PC-9 (cell line): ENCODE measurements at places on chromosomes 5 and 9. TPM values are rescaled to one million over a fixed set of nuclear protein-coding genes. Genes with fewer than 3 reads are reported as not detected.

- no peak overlapping the region for H3K27ac ChIP-seq
- H3K4me3 ChIP-seq: no peak overlapping the region
- H3K27me3 ChIP-seq: no peaks in the 10 kb centered on the region
- H3K36me3 ChIP-seq: peaks cover 4% of the 10 kb centered on the region; the same call in 1 of the 2 replicates
- DNase-seq: peak; percentile 43
Measured at GRCh38 chr5:96997265-96997859, 61.5 kb downstream of the LNPEP start.

DNA sequence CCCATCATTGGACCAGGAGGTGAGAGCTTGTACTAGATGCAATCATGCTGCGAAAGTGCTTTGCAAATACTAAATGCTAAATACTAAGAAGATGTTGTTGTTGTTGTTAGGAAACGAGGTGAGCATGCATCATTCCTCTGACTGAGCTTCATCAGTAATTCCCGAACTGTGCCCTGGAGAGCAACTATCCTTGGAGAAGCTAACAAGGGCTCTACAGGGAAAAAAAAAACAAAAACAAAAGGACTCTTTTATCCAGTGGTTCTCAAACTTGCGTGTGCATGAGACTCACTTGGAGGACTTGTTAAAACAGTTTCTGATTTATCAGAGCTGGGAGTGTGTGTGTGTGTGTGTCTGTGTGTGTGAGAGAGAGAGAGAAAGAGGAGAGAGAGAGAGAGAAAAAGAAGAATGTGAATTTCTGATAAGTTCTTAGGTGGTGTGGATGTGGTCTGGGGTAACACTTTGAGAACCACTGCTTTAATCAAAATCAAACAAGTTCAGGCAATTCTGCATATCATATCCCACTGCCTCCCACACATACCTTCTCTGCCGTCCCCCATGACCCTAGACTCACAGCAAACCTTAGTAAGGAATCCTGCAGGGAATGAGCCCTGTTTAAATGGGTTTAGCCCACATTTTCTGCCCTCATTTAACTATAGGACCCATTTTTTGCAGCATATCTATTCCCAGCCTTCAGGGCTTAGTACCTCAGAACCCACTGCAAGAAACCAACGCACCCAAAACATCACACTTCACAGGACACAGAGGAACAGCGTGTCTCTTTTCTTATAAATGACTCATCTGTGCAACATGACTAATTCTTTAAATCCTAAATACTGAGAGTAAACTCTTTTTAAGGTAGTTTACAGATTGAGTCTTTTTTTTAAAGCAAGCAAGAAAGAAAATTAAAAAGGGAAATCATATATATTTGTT lies 48.9 kb downstream of the PDE6A start:
- no peak for DNase-seq
- H3K36me3 ChIP-seq: no peaks in the 10 kb centered on the region
- no peak overlapping the region for H3K4me3 ChIP-seq
- H3K27me3 ChIP-seq: no peaks in the 10 kb centered on the region

DNA sequence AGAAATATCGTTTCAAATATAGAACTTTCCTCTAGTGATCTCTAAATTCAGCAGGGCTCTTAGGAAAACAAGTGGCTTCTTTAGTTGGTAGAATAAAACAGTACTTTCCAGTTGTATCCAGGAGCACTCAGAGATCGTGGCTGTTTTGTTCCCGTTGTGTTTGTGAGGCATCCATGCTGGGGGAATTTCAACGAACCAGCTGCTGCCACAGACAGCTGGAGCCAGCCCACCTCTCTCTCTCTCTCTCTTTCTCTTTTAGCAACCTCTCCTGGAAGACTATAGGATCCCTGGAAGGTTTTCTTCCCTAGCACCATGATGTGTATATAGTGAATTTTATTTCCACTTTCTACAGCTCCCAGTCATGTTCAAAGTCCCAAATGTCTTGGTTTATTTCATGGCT lies 1116.0 kb upstream of the SEMA6A start:
- H3K4me1 ChIP-seq: no peaks in the 10 kb centered on the region
- no peak for DNase-seq
- H3K27ac ChIP-seq: no peak overlapping the region
- no peaks in the 10 kb centered on the region for H3K36me3 ChIP-seq
- no peak overlapping the region for H3K4me3 ChIP-seq
- H3K27me3 ChIP-seq: no peaks in the 10 kb centered on the region

DNA sequence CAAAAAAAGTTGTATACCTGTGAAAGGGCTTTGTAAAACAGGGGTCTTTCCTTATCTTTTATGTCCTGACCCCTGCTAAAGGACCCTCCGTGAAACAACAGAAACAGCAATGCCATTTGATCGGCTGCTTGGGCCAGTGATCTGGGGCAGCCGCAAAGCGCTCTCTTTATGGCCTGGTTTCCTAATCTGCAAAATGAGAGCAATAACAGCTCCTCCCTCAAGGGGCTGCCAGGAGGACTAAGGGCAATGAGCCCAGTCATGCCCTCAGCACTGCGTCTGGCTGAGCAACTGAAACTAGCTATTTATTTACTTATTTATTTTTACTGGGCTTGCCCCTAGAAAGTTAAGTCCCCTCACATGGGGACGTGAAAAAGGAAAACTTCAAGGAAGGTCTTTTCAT lies 18.3 kb downstream of the CMBL start:
- peaks cover 26% of the 10 kb centered on the region for H3K4me1 ChIP-seq
- H3K36me3 ChIP-seq: peaks cover 8% of the 10 kb centered on the region
- peak; percentile 47 for DNase-seq

- DNase-seq: no peak
- H3K27me3 ChIP-seq: no peaks in the 10 kb centered on the region
- H3K27ac ChIP-seq: no peak overlapping the region
- no peak overlapping the region for H3K4me3 ChIP-seq
- no peaks in the 10 kb centered on the region for H3K36me3 ChIP-seq
- no peaks in the 10 kb centered on the region for H3K4me1 ChIP-seq
Measured at GRCh38 chr5:147530530-147531389, 20.9 kb upstream of the DPYSL3 start.

- H3K27ac ChIP-seq: no peak overlapping the region
- H3K27me3 ChIP-seq: peaks cover 8% of the 10 kb centered on the region
- DNase-seq: no peak
Measured at GRCh38 chr5:76542887-76543690, 80.1 kb downstream of the F2RL2 start.

GRCh38 chr9:120402741-120403542 lies 177.0 kb downstream of the CDK5RAP2 start:
- H3K4me1 ChIP-seq: peaks cover 30% of the 10 kb centered on the region
- H3K27ac ChIP-seq: peak overlapping the region; percentile 96
- H3K4me3 ChIP-seq: no peak overlapping the region
- peak; percentile 55 for DNase-seq
- H3K27me3 ChIP-seq: no peaks in the 10 kb centered on the region
- H3K36me3 ChIP-seq: peaks cover 23% of the 10 kb centered on the region; the same call in 1 of the 2 replicates

DNA sequence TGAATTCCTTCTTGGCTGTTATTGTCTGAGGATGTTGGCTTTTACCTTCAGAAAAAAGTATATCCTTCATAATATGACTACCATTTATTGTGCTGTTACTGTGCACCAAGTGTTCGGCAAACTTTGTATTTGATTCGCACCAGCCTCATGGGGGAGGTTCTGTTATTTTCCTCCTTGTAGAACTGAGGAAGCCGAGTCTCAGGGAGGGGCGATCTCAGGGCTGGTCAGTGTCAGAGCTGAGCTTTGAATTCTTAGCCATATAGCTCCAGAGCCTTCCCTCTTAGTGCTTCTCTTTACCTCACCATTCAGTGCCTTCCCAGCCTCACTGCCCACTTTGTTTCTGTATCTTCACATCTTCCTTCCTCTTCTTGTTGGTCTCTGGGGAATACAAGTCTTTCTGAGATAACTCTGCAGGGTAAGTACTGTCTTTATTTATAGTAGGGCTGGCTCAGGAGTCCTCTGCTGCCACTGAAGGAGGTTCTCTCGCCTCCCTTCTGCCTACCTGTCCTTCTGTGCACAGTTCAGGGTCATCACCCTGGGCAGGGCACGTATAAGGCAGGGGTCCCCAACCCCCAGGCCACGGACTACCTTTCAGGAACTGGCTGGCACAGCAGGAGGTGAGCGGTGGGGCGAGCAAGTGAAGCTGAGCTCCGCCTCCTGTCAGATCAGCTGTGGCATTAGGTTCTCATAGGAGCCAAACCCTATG lies 48.4 kb downstream of the GALNT10 start:
- H3K4me3 ChIP-seq: no peak overlapping the region
- H3K27me3 ChIP-seq: no peaks in the 10 kb centered on the region
- no peaks in the 10 kb centered on the region for H3K36me3 ChIP-seq

DNA sequence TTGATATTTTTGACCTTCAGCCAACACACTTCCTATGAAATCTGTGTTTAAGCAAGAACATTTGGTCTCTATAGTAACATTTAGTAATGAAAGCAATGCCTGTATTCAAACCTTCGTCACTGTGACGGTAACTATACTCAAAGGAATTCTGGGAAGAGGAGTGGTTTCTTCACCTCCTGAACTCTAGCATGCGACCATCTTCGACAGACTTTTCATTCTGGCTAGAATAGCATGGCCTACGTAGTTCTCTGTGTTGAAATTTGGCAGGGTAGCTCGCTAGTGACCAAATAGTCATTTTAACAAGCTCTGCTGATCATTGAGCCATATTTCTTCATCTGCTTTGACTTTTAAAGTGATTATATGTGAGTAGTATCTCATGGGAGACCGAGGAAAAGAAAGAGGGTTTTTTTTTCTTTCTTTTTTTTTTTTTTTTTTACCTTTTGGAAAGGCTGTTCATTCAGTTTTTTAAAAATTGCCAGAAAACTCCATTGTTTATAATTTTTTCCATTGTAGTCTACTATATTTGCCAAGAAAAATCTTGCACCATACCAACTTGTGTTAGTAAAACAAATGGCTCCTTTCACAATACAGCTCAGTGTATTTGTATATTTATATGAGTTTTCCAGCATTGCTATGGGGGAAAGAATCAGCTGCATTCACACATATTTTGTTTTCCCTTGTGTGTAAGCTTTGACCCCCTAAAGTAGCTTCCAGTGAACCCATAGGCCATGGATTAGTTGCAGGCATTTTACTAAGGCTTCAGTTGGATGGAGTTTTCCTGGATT lies 166.8 kb downstream of the NNT start:
- H3K36me3 ChIP-seq: no peaks in the 10 kb centered on the region
- H3K4me1 ChIP-seq: peaks cover 15% of the 10 kb centered on the region
- no peak overlapping the region for H3K27ac ChIP-seq
- no peak overlapping the region for H3K4me3 ChIP-seq
- no peaks in the 10 kb centered on the region for H3K27me3 ChIP-seq

DNA sequence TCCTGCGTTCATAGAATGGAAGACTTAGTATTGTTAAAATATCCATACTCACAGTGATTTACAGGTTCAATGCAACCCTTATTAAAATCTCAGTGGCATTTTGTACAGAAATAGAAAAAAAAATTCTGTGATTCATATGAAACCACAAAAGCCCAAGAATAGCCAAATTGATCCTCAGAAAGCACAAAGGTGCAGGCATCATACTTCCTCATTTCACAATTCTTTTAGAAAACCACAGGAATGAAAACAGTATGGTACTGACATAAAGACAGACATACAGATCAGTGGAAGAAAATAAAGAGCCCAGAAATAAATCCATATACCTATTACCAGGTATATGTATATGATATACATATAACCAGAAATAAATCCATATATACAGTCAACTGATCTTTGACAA lies 86.8 kb upstream of the MEGF10 start:
- no peak overlapping the region for H3K27ac ChIP-seq
- no peaks in the 10 kb centered on the region for H3K36me3 ChIP-seq
- H3K27me3 ChIP-seq: no peaks in the 10 kb centered on the region
- H3K4me3 ChIP-seq: no peak overlapping the region
- no peak for DNase-seq

- H3K4me1 ChIP-seq: no peaks in the 10 kb centered on the region
- no peaks in the 10 kb centered on the region for H3K27me3 ChIP-seq
- no peak overlapping the region for H3K27ac ChIP-seq
- no peak for DNase-seq
- no peak overlapping the region for H3K4me3 ChIP-seq
Measured at GRCh38 chr9:91085517-91086291, 276.0 kb downstream of the AUH start.

- no peak for DNase-seq
- no peaks in the 10 kb centered on the region for H3K27me3 ChIP-seq
Measured at GRCh38 chr9:69093471-69094103, 58.0 kb downstream of the FXN start.

GRCh38 chr9:133340256-133340655 lies 4.3 kb upstream of the SURF6 start:
- H3K27ac ChIP-seq: no peak overlapping the region
- H3K4me1 ChIP-seq: no peaks in the 10 kb centered on the region
- no peak overlapping the region for H3K4me3 ChIP-seq

- H3K4me1 ChIP-seq: no peaks in the 10 kb centered on the region
- H3K4me3 ChIP-seq: no peak overlapping the region
- DNase-seq: no peak
Measured at GRCh38 chr9:98002808-98003207, 19.7 kb downstream of the ANP32B start.

DNA sequence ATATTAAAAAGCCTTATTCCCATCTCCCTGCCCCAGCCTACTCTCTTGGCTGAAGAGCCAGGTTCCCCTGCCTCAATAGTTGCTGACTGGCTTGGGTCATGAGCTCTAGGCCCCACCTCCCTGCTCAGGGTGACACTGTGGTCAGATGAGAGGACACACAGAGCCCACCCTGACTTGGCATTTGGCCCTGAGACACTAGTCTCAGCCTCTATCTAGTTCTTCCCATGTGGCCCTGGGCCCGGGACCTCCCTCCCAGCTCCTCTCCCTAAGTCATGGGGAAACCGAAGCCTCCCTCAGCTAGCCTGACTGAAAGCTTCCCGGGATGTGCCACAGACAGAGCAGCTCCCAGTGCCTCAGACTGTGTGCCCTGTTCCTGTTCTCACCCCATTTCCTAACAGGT lies 5.8 kb upstream of the MYOZ3 start:
- 0 out of 2 replicates have a peak, but pooled peaks cover 9% of the 10 kb centered on the region for H3K4me1 ChIP-seq
- H3K27me3 ChIP-seq: no peaks in the 10 kb centered on the region
- H3K36me3 ChIP-seq: no peaks in the 10 kb centered on the region
- no peak overlapping the region for H3K4me3 ChIP-seq

- no peak overlapping the region for H3K4me3 ChIP-seq
- peak; percentile 12 for DNase-seq
- no peaks in the 10 kb centered on the region for H3K27me3 ChIP-seq
Measured at GRCh38 chr5:118791926-118792734, 196.2 kb downstream of the DTWD2 start.

DNA sequence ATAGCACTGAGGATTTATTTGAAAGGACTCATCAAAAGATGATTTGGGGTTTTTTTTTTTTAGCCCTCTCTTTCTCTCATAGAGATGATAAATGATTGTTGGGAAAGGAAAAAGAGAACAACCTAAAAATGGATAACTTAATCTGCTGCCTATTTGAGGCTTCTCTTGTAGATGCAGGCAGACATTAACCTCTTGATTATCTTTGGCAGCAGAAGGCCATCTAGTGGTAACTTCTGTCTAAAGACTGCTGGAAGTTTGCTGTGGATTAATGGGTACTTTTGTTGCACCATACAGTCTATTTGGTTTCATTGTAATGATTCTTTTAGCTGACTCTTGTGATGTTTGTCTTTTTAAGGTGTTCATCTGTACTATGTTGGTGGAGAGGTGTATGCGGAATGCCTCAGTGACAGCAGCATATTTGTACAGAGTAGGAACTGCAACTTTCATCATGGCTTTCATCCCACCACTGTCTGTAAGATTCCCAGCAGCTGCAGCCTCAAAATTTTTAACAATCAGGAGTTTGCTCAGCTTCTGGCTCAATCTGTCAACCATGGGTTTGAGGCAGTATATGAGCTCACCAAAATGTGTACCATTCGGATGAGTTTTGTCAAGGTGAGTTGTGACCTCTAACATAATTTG lies 18.8 kb downstream of the SMIM32 start:
- H3K27ac ChIP-seq: no peak overlapping the region
- H3K4me1 ChIP-seq: no peaks in the 10 kb centered on the region
- no peak overlapping the region for H3K4me3 ChIP-seq
- H3K36me3 ChIP-seq: no peaks in the 10 kb centered on the region; the same call in 1 of the 2 replicates
- H3K27me3 ChIP-seq: no peaks in the 10 kb centered on the region

Gene C5orf52
- total RNA-seq: not detected in 2 replicates

Gene NUP155
- 62.7 and 92.3 TPM in 2 replicates for total RNA-seq

Gene GFI1B
- not detected in 2 replicates for total RNA-seq

Gene GPR151
- not detected in 2 replicates for total RNA-seq
